Activated naive CD4-positive, alpha-beta T cell (primary cell): ENCODE measurements at places on chromosomes 2 and 18.

DNA sequence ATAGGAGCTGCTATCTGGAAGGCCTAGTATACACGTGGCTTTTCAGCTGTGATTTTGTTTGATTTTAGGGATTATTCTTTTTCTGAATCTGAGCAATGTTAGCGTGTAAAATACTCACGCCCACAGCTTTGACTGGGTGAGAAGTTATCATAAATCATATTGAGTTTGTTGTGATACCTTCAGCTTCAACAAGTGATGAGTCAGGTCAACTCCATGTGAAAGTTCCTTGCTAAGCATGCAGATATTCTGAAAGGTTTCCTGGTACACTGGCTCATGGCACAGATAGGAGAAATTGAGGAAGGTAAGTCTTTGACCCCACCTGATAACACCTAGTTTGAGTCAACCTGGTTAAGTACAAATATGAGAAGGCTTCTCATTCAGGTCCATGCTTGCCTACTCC, at the start of gene GKN1:
GKN1 (plus strand) TSS at position 386 of the 400 bp plus-strand sequence. CDS start 42 bp downstream, outside the sequence.
- DNase-seq = no peak

DNA sequence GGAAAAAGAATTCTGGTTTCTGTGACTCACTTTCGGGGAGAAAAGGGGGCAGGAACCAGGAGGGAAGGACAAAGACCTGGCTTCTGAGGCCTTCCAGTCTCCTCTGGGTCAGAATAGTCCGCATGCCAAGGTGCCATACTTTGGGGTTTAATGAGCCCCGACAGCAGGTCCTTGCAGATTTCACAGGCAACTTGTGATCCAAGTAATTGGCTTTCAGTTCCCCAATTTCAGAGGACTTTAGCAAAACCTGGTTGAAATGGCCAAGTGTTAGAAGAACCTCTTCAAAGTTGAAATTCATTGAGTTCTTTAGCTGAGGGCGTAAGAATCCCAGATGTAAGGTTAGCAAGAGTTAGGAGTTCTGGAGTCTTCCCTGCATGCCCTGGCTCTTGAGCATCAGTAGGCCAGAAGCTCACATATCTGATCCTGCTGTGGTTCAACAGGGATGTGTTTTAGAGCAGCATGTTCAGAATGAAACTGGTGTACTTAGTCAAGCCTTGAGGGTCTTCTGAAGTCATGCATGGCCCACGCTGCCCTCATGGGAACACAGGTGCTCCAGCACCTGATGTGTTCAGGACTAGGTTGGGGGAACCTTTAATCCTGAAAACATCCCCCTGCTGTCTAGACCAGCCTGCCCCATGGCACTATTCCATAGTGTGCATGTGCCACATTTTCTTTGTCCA, 143.0 kb downstream of the NUP35 start:
- no peak for DNase-seq

- DNase-seq = no peak
Measured at GRCh38 chr2:157901325-157901724, 25.2 kb upstream of the ACVR1 start.

DNA sequence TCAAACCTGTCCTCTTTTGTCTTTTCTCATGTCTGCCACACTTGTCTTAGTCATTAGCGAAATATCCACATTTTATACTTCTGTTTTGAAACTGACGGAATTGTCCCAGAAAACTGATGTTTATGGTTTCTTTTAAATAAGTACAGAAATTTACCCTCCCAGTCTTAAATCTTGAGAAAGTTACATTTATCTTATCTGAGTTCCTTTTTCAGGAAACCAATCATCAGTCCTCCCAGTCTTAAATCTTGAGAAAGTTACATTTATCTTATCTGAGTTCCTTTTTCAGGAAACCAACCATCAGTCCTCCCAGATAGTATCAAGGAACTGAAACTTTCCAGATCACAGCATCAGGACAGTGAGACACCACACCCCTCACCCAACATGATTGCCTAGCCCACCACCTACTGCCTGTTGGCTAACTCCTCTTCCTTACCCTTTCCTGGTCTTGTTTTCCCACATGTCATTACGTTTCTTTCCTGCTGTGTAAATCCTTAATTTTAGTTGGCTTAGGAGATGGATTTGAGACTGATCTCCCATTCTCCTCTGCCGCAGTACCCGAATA, 247.7 kb downstream of the PTPRM start:
- DNase-seq = no peak

- DNase-seq = no peak
Measured at GRCh38 chr2:26185954-26186770, 13.3 kb downstream of the GAREM2 start.

GRCh38 chr2:174929786-174930185, 75.4 kb downstream of the CHN1 start:
- DNase-seq = no peak
